Activated naive CD4-positive, alpha-beta T cell treated with anti-CD3 and anti-CD28 coated beads, Interleukin-2, amount 50 U/mL, for 16 hours (primary cell): ENCODE measurements at places on chromosomes 11 and 22.

- no peak for DNase-seq
These were observed 71.5 kb downstream of the CASP12 start for GRCh38 chr11:104826772-104827171.

GRCh38 chr22:23079814-23080521 lies 9.6 kb downstream of the GNAZ start:
- no peak for DNase-seq

- DNase-seq, result no peak
These were observed 21.5 kb upstream of the CAT start for GRCh38 chr11:34417202-34417601.

- peak; percentile 5 for DNase-seq
These were observed 23.2 kb downstream of the TBX1 start for GRCh38 chr22:19783586-19784383.

DNA sequence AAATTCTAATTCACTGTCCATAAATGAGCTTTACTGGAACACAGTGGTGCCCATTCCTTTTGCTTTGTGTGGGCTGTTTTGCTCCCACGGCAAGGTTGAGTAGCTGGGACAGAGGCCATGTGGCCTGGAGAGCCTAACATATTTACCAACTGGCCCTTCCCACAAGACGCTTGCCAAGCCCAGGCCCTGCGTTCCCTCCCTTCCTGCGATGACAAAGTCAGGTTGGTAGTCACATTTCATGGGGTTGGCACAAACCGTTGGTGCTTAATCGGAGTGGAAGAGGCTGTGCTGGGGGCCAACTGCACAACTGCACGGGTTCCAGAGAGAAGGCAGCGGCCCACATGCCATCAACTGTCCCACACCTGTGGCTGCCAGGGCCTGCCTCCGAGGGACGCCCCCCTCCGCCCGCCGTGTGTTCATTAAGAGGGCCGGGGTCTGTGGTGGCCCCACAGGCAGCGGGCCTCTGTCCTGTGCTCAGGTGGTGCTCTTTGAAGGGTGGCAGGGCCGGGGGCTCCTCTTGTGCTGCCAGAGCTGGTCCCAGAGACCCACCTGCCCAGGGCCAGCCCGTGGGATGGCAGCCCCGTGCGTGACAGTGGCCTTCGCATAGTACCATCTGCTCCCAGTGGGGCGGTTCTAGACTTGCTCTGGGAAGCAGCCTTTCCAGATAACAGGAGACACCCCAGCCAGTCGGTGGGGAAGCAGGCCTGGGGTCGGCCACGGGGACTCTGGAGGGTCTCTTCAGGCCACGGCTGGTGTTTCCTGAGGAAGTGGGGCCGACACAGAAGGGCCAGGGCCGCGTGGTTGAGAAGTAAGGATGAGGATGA lies 81.5 kb upstream of the CLDN5 start:
- DNase-seq, result no peak

GRCh38 chr22:49777569-49778249 lies 50.0 kb downstream of the BRD1 start:
- no peak for DNase-seq

GRCh38 chr11:69010964-69011623 lies 2.0 kb downstream of the MRGPRF start:
- peak; percentile 34 for DNase-seq

GRCh38 chr22:37409459-37410050 lies 17.7 kb downstream of the ELFN2 start:
- DNase-seq, result no peak

DNA sequence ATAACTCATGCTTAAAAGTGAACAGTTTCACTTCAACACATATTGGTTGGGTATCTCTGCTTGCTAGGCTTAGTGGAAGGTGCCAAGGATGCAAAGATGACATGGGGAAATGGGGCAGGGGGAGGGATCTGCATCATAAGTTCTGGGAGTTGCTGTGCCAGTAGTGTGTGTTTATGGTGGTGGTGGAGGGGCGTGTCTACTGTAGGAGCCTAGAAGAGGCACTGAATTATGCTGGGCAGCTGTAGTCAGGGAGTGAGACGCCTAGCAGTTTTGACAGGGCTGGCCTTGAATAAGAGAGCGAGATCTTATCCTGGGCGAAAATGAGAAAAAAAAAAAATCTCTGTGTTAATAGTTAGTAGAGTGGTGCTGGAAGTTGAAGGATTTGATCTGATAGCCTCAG lies 3.0 kb downstream of the ELMOD1 start:
- no peak for DNase-seq

GRCh38 chr22:27997538-27997937 lies 78.5 kb upstream of the PITPNB start:
- no peak for DNase-seq

- no peak for DNase-seq
These were observed 14.9 kb downstream of the RTN4RL2 start for GRCh38 chr11:57475191-57475590.

GRCh38 chr11:21364866-21365624 lies 695.7 kb downstream of the NELL1 start:
- no peak for DNase-seq
